Tongue (tissue), 3 donors: ENCODE measurements at places on chromosomes 11 and 22. TPM values are rescaled to one million over a fixed set of nuclear protein-coding genes. Genes with fewer than 3 reads are reported as not detected.

Gene TMEM121B
- total RNA-seq: 0.82 TPM

Gene MUC5AC
- not detected for total RNA-seq

Gene EFCAB6
- total RNA-seq: 4.7 TPM

Gene SLC22A8
- not detected for total RNA-seq

Gene ANGPTL5
- total RNA-seq: not detected

Gene OR51B5
- not detected for total RNA-seq

Gene TMEM225
- not detected for total RNA-seq

Gene SHISA8
- total RNA-seq: not detected

Gene NNMT
- total RNA-seq: 21.6 TPM

Gene RBX1
- total RNA-seq: 34.1 TPM

Gene SLC22A12
- total RNA-seq: not detected

Gene NCAM1
- total RNA-seq: 160 TPM

Gene CTSD
- 134 TPM for total RNA-seq

Gene E2F8
- 7.3 TPM for total RNA-seq

Gene BATF2
- 0.21 TPM for total RNA-seq

Gene RIC8A
- 76.2 TPM for total RNA-seq

Gene GTSE1
- total RNA-seq: 5.5 TPM

Gene BSX
- total RNA-seq: not detected

Gene DDX17
- total RNA-seq: 554 TPM

Gene ME3
- total RNA-seq: 18.2 TPM

Gene GNG3
- total RNA-seq: not detected

Gene MAPK11
- total RNA-seq: 4.0 TPM

Gene SCT
- total RNA-seq: 21.6 TPM

Gene TIMP3
- total RNA-seq: 171 TPM

Gene PGA5
- total RNA-seq: not detected

Gene TOLLIP
- total RNA-seq: 32.7 TPM

Gene NXPE4
- not detected for total RNA-seq

Gene ACR
- total RNA-seq: 3.3 TPM

Gene GPHA2
- total RNA-seq: not detected

Gene OR52A1
- total RNA-seq: not detected

Gene CHRM1
- total RNA-seq: 0.10 TPM

Gene CACNA1I
- total RNA-seq: 0.10 TPM

Gene DBX1
- total RNA-seq: 2.3 TPM

Gene CDPF1
- total RNA-seq: 20.9 TPM

Gene DSCAML1
- total RNA-seq: 0.31 TPM

Gene NPAS4
- total RNA-seq: 1.4 TPM

Gene DRD4
- total RNA-seq: not detected

Gene OR6T1
- total RNA-seq: not detected

Gene OR5AS1
- total RNA-seq: not detected

Gene SYT13
- total RNA-seq: 1.5 TPM

Gene MS4A3
- 0.62 TPM for total RNA-seq

Gene VSIG2
- not detected for total RNA-seq

Gene THY1
- total RNA-seq: 49.6 TPM

Gene ART1
- total RNA-seq: 4.2 TPM

Gene OR52I1
- not detected for total RNA-seq

Gene CSNK2A3
- total RNA-seq: 3.9 TPM

Gene BET1L
- 14.7 TPM for total RNA-seq

Gene OR5A1
- total RNA-seq: not detected

Gene FADS1
- total RNA-seq: 17.8 TPM

Gene TUBA8
- 13.3 TPM for total RNA-seq

Gene APOL5
- total RNA-seq: 0.82 TPM

Gene CNTN5
- 9.1 TPM for total RNA-seq

Gene TNKS1BP1
- 112 TPM for total RNA-seq
